ENCODE measurements at places on chromosomes 1 and 21.
A peak's percentile ranks its signal among the peaks of the same experiment; 100 is the strongest.

- DNase-seq = peak; percentile 55
Measured at GRCh38 chr1:7940745-7941436, at the start of gene TNFRSF9. Gene TNFRSF9 (minus strand): TSS chr1:7940839. CDS start chr1:7939994, 845 bp downstream.

GRCh38 chr1:119209596-119210295 lies 69.3 kb upstream of the WARS2 start:
- no peak for DNase-seq

- no peak for DNase-seq
Measured at GRCh38 chr1:111354584-111354983, 63.9 kb downstream of the CHIA start.

- no peak for DNase-seq
Measured at GRCh38 chr1:8733484-8733883, 84.0 kb downstream of the RERE start.

- DNase-seq = no peak
Measured at GRCh38 chr1:99850459-99851291, 514 bp downstream of the AGL start.

DNA sequence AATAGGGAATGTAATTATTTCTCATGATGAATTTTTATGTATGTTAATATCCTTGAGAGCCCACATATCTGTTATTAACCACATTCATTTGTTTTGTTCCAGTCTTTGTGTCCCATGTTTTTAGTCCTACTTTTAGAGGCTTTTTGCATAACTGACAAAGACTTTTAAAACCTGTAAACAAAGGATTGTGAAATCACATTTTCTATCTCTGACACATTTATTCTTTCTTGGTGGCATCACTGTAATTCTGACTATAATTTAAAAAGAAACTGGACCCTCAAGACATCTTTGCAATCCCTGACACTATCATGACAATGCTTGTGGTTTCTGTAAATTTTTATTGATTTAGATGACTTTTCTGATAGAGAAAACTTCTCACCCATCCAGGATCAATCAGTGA lies 313.1 kb downstream of the SIPA1L2 start:
- no peak for DNase-seq

- no peak for DNase-seq
Measured at GRCh38 chr21:39104911-39105310, 78.3 kb downstream of the PSMG1 start.

DNA sequence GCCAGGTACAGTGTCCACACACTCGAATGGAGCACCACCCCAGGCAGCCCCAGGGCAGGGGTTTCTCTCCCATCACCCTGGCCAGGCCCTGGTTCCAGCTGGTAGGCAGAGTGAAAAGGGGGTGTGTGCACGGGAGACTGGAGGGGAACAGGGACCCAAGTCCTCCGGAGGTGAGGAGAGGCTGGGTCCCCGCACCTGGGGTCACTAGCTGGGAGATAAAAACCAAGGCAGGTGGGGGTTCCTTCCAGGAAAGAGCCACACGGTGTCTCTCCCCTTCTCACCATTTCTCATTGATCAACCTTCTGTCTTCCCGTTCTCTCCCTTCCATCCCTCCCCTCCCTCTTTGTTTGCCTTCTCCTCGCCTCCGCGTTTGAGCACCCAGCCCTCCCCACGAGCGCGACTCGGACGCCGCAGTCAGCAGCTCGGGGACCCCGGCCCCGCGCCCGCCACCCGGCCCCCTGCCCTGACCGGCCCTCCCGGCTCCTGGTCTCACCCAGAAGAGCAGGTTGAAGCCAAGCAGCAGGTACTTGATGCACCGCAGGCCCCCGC lies 358 bp downstream of the TSPAN2 start:
- DNase-seq = no peak

DNA sequence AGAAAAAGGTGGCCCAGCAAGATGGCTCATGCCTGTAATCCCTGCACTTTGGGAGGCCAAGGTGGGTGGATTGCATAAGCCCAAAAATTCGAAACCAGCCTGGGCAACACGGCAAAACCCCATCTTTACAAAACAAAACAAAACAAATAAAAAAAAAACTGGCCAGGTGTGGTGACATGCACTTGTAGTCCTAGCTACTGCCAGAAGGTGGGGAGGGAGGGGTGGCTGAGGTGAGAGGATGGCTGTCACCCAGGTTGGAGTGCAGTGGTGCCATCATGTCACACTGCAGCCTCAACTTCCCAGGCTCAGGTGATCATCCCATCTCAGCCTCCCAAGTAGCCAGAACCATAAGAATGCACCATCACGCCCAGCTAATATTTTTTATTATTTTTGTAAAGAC lies 22.8 kb downstream of the RERE start:
- DNase-seq = no peak

GRCh38 chr1:52814465-52814864 lies 28.1 kb upstream of the ZYG11A start:
- DNase-seq = no peak

DNA sequence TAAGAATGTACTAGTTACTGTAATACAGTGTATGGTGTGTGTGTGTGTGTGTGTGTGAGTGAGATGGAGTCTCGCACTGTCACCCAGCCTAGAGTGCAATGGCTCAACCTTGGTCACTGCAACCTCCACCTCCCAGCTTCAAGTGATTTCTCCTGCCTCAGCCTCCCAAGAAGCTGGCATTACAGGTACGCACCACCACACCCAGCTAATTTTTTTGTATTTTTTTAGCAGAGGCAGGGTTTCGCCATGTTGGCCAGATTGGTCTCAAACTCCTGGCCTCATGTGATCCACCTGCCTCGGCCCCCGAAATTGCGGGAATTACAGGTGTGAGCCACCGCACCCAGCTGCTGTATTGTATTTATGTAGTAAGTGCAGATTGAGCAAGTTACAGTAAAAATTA lies 2.9 kb upstream of the LRRC40 start:
- DNase-seq = no peak

- DNase-seq = no peak
Measured at GRCh38 chr1:201096041-201096461, 16.2 kb downstream of the CACNA1S start.

DNA sequence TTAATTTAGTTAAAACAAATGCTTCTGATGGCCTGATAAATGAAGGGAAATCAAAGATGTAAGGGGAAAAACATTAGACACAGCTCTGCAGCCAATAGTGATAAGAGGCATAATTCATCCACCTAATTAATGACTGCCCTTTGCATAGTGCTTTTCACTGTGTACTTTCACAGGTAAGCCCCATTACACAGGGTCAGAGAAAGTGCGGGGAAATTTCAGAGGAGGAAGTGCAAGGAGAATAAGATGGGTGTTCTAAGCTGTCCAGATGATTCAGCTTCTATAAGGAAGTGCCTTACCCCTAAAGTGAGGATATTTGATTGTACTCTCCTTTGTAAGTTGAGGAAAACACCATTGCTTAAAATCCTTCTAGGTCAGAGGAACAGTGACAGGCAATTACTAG lies 88.0 kb downstream of the NR5A2 start:
- DNase-seq = no peak

- DNase-seq = no peak
Measured at GRCh38 chr1:35190784-35191183, 2.2 kb downstream of the SFPQ start.

DNA sequence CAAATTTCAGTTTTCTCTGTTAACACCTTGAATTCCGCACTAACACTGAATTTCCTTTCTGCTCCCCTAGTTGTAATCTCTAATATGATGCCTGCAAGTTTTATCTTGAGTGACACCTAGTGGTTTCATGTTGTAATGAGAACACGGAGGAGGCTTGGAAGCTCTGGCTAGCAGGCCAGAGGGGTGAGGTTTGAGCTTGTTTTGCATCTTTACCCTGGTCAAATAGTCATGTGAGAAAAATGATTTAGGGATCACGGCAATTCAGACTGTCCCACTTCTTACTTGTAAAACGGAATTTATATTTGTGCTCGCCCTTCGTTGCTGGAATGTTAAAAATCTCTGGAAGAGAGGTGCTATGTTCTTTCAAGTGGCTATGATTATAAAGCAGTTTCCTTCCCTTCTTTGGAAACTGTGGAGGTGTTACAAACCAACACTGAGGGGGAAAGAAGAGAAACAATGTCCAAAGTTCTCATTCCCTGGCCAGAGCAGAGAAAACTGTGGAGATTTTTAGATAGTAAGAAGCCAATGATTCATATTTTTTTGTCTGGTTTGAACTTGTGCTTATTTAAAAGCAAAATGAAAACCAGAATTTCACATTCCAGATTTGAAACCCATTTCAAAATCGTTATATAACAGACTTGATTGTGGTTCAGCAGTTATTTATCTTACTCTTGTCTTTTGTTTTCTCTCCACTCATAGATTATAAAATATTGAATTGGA lies 5.3 kb upstream of the MROH9 start:
- no peak for DNase-seq

DNA sequence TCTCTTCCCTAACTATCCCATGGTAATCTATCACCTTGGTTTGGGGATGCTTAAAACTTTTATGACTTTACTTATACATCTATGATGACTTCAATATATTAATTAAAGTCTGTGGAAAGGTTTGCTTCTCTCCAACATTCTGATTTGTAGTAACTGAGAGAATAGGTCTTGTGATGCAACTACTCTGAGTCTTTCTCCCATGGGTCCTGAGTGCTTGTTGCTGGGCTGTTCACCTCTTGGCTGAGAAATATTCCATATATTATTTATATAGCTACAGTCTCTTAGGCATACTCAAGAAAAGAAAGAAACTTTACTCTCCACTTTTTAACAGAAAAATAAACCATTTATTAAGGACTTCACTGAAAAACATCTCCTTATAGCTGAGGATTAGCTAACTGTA lies 119.3 kb upstream of the PLPPR5 start:
- no peak for DNase-seq

DNA sequence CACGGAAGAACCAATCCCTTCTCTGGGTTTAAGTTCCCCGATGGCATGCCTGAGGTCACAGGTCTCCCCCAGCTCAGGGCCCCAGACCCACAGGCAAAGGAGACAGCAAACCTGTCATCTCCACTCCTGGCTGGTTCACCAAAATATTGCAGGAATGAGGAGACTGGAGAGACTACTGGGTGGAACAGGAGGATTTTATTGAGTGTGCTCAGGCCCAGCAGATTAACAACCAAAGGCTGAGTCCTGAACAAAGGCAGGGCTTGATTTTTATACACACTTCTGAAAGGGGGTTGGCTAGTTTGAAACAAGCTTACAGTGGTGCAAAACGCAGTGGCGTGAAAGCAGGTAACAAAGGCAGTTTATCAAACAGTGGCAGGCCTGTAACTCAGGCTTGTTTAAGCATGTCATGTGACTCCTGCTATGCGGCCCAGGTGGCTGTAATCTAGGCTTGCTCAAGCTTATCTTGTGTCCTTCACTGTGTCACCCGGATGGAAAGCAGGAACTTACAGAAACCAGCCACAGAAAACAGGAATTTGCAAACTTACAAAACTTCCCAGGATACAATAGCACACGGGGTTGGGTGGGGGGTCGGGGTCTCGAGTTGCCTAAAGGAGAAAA lies 27.4 kb upstream of the KCNJ15 start:
- no peak for DNase-seq

GRCh38 chr1:44249543-44249942 lies 36.3 kb downstream of the DMAP1 start:
- DNase-seq = no peak

GRCh38 chr1:24362982-24363614 lies 43.9 kb downstream of the GRHL3 start:
- no peak for DNase-seq

DNA sequence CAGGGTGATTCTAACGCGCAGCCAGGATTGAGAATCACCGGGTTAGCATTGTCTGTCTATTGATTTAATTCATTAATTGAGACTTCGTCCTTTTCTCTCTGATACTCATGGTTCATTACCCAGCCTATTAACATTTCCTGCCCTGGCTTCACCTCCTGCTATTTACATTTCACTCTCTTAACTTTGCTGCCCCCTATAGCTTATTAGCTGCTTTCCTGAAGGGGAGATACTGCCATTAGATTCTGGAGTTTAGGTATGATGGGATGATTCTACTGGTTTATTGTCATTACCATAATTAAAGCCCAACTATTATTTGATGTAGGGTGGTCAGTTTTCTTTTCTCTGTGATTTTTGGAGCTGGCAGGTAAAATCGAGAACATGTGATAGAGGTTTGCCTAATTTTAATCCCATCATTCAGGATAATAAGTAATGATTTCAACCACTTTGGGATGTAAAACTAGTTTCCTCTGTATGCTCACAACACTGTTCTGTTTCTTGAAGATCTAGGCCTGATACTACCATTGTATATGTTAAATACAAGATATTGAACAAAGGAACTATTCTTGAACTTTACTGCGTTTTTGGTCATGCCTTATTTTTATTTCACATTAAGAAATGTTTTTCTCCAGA lies 6.4 kb downstream of the PPP2R5A start:
- DNase-seq = no peak

- no peak for DNase-seq
Measured at GRCh38 chr1:40769815-40770214, 13.8 kb upstream of the KCNQ4 start.

DNA sequence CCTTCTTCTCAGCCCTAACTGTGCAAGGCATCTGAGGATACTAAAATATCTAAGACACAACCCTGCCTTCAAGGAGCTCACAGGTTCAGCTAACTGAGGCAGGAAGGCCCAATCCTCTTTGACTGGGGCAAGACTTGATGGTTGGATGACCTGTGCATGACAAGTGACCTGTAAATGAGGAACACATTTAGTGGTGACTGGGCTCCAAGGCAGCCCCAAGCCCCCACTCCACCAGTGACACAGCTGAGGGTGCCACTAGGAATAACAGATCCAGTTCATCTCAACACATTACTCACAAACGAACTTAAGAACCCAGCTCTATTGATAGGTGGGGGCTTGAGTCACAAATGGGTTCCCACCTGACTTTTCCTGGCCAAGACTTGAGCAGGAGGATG lies 244.7 kb upstream of the IRF2BP2 start:
- no peak for DNase-seq

DNA sequence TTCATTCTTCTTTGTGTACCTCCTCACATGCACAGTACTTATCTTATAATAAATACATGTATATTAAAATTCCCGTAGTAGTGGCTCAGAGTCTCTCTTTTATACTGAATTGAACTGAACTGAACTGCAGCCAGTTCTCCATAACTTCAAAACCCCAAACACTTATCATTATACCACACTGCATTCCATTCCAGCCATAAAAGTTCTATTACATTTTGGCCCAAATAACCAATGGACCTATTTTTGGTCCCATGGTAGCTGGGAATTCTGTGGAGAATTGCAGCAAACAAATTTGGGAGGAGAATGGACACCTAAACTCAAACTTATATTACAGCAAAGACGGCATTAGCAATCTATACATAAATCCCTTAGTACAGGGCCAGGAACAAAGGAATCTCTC lies 86.6 kb upstream of the C1orf87 start:
- no peak for DNase-seq

Data from effector CD4-positive, alpha-beta T cell (primary cell).